ENCODE measurements at places on chromosomes 4 and X. TPM values are rescaled to one million over a fixed set of nuclear protein-coding genes. Genes with fewer than 3 reads are reported as not detected.

The ZNF157 gene
- not detected for total RNA-seq

The PRAF2 gene
- 8.6 TPM for total RNA-seq

The NXF2B gene
- 0.76 TPM for total RNA-seq

The CFAP47 gene
- under 0.01 TPM for total RNA-seq

The CT45A3 gene
- total RNA-seq = 0.24 TPM

The RIBC1 gene
- total RNA-seq = 0.19 TPM

The FGG gene
- not detected for total RNA-seq

The CTAG1A gene
- 312 TPM for total RNA-seq

The GYPB gene
- not detected for total RNA-seq

The BMX gene
- not detected for total RNA-seq

The CCSER1 gene
- not detected for total RNA-seq

The NLRP2B gene
- not detected for total RNA-seq

The SULT1E1 gene
- 0.11 TPM for total RNA-seq

The MAGEA3 gene
- total RNA-seq = 247 TPM

The CENPVL2 gene
- total RNA-seq = not detected

DNA sequence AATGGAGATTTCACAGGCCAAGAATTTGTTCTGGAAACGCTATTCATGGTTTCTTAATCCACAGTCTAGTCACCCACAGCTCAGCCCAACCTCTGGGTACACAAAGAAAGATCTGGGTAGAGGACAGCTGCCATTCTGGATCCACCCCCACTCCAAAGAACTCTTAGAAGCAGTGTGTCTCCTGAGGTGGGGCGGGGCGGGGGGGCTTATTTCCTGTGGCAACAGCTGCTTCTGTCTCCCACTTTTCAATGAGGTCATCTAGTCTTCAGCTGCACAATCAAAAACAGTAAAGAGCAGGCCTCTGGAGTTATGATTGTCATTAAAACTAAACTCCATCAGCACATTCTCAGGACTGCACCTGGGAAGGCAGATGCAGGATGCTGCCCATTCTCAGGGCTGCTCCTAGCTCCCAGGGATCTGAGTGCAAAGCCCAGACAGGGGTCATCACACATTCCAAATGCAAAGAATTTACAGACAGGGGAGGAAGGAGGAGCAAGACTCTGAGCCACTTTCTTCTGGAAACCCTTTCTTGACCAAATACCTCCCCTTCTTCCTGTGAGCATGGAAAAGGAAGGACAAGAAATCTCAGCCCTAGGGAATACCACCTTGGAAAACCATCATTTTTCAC lies 207.3 kb downstream of the HS6ST2 start:
- no peak for DNase-seq

GRCh38 chr4:184099000-184099399 lies 118.7 kb downstream of the ENPP6 start:
- no peak for DNase-seq

GRCh38 chrX:11787564-11787963 lies 29.5 kb downstream of the MSL3 start:
- DNase-seq = no peak

- DNase-seq = no peak
These were observed 8.3 kb upstream of the DLG3 start for GRCh38 chrX:70436343-70436742.

DNA sequence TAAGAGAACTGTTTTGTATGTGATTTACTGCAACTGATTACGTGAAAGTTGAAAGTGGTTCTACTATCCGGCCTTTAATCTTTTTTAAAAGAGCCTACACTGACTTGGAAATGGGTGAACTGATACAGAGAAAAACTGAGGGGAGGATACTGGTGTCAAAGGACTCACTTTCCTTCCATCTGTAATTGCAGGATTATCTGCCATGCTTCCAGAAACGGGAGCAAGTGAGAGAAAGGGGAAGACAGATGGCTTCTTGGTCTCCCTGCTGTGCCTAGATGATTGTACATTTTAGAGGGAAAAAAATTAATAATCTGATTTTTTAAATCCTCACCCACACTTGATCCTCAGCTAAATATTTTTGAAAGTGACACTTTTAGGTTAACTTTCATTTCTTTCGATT lies 88.3 kb upstream of the GRID2 start:
- no peak for DNase-seq

DNA sequence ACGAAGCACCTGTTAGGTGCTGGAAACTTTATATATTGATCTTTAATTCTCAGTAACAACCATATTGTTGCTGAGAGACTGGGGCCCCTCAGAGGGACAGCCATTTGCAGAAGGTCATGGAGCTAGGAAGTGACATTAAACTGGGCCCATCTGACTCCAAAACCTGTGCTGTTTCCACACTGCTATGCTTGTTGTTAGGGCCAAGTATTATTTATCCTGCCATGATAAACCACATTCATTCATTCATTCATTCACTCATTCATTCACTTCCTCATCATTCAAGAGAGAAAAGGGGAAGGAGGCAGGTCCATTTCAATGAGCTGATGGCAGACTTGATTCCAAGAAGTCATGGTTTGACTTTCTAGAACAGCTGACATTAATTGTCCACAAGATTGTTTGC lies 237.4 kb downstream of the STIM2 start:
- DNase-seq = no peak

DNA sequence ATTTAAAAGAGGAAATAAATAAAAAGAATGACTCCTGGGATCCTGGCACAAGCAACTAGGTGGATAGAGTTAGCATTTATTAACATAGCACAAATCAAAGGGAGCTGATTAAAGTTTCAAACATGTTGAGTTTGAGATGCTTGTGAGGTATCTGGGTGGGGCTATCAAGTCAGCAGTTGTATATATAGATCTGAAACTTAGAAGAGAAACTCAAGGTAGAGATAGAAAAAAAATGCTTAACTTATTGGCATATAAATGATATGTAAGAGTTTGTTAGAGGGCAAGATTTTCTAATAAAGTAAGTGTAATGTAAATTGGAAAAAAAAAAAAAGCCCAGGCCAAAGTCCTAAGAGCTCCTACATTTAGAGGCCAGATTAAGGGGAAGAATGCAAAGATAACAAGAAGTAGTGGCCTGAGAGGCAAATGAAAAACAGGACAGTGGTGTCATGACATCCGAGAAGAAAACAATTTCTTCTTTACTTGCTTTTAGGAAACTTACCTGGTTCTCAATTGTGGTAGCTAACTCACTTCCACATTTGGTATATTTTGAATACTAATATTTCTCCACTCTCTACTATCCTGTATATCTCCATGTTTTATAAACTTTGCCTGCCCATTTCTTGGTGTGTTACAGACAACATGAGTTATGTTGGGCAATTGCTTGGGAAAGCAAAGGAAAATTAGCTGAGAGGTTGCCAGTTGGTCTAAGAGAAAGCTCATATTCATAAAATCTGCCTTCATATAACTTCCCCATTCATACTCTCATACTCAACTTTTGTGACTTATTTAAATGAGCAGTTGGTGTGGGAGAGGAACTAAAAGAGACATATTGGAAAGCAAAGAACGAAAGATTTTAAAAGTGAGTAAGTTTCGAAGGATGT lies 169.2 kb downstream of the PARM1 start:
- no peak for DNase-seq

DNA sequence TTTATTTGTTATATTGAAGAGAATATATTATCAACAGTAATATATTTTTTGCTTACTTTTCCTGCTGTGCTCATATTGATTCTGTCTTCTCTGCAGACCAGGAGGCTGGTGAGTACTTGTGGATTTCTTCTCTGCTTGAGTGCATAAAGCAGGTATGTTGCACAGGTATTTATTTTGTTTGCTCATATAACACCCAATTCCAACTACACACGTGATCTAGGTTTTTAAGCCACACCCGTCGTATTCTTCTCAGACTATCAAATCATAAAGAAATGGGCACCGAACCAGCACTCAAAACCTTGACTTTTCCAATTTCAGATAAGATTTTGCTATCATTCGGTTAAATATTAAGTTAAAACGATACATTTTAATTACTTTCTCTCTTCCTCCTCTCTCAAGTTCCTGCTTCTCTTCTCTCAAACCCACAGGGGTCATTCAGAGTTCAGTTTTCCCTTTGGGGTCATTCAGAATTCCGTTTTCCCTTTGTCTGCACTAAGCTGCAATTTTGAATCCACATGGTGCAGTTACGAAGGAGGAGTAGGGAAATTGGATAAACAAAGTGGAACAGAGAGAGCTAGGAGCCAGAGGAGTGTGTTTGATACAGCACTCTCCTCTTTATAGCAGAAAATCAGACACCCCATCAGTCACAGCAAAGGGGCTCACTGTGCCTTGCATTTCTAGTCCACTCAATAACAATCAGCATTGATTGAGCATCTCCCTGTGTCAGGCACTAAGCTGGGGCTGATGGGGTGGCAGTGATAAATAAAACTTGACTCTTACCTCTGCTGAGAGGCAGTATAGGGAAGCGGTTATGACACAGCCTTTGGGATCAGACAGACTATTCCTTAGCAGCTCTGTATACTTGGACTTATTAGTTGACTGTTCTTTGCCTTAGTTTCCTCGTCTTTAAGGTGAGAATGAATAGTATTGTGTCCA lies at the start of gene ADH1C:
TSS of gene ADH1C (minus strand) at position 145 of the 936 bp plus-strand sequence. CDS start at position 74, 71 bp downstream.
- peak; percentile 2 for DNase-seq

DNA sequence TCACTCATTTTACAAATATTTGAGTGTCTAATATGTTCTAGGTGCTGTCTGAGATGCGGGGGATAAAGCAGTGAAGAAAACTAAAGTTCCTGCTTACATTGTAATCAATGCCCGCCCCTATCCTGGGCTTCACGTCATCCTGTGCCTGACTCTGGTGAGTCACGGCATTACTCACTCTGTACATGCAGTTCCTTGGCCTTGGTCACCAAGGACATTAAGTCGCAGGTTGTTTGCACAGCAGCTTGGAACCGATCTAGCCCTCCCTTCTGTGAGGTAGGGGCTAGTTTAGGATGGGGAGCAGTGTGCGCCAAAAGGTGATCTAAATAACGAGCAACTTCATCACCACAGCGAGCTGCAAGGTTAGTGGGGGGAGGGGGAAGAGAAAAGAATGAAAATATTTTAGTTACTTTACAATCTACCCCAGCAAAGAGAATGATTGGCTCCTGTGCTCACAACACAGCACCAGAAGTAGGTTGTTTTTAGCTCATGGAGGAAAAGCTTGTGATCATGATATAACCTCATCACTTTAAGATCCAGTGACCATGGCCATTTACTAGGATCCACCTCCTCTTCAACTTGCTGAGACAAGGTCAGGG lies 48.0 kb upstream of the HDAC8 start:
- DNase-seq = peak; percentile 81

GRCh38 chrX:128294198-128294597 lies 242.0 kb upstream of the ACTRT1 start:
- DNase-seq = no peak

DNA sequence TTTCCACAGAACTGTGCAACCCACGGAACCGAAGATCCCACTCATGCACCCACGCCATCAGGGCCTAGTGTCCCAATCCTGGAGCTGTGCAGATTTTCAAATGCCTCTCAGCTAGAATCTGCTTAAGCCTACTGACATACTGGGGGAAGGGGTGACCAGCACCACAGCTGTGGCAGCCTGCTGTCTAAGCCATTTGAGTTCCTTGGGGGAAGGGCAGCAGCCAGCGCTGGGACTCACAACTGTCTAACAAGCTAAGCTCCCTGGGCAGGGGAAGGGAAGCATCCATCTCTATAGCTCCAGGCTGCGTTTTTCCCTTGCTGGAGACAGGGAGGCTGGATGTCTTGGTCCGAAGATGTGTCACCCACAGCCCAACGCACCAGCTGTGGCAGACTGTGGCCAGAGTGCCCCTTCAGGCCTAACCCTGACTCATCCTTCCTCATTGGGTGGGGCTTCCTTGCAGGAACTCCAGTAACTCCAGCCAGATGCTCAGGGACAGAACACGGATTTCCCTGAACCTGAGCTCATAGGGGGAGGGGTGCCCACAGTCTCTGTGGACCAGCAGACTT lies 194.8 kb downstream of the CHRDL1 start:
- DNase-seq = peak; percentile 86

DNA sequence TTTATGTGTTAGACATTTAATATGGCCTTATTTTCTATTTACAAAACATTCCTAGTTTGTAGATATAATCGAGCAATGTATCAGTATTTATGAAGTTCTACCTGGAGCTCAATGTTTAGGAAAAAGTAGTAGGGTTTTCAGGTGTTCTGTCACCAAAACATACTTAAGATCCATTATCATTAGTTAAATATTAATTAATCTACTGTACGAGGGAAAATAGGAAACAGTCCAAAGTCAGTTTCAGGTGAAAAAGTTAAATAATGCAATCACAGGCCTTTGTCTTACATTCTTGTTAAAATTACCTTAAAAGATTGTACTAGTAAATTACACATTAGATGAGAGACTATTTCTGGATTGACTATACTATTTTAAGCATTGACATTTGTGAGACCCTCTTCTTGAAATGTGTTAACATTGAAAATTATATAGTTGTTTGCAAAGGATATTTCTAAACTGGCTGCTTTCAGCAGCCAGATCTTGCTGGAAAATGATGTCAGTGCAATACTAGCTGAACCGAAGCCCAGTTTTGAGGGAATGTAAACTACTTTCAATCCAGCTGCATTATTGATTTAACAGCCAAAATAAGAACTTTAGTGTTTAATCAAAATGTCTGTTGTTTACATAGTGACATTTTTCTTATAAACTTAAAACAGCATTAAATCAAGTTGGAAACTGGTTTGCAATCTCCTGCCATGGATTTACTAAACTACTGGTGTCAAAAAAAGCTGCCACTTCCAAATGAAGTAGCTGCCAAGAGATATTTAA lies 19.3 kb downstream of the GUCY1B1 start:
- no peak for DNase-seq

- peak; percentile 13 for DNase-seq
These were observed 155.2 kb upstream of the SPIN4 start for GRCh38 chrX:63506320-63506719.

DNA sequence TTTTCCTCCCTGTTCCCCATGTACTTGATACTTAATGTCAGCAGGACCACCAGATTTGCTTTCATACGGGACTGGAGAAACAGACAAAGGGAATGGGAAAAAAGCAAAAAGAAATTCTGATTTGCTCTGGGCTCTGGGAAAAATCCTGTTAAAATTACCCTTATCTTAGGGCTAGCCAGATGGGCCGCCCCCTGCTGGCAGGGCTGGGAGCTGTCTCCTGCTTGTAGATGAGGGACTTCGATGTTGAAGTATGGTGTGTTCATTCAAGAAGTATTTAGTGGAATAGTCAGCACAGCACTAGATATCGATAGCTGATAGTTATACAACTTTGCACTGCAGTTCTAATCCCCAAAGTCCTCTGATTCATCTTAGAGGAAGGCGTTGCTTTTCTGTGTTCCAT lies 45.8 kb downstream of the BCORL1 start:
- no peak for DNase-seq

GRCh38 chr4:69760455-69760854 lies at the start of gene SULT1B1:
SULT1B1 (minus strand) TSS chr4:69760620; CDS start chr4:69755217, 5,403 bp downstream.
- DNase-seq = peak; percentile 46

Data from HT1080 (cell line).